RCC 7860 (cell line): ENCODE measurements at places on chromosomes 5 and 9.

DNA sequence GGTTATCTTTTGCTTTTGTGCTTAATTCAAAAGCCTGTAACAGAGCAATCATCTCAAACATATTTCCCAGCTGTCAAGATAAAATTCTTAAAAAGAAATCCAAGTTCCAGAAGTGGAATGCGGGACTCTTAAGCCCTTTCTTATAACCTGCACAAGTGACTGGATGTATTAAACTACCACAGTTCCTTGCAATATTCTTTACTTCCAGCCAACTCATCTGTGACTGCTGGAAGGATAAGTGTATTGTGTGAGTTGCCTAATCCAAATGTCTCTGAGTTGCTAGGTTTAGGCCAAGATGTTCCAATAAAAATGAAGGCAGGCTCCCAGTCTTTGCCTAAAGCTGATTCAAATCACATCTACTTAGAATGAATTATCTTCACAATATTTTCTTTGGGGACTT, 159.2 kb upstream of the SLC24A2 start:
- DNase-seq: no peak

DNA sequence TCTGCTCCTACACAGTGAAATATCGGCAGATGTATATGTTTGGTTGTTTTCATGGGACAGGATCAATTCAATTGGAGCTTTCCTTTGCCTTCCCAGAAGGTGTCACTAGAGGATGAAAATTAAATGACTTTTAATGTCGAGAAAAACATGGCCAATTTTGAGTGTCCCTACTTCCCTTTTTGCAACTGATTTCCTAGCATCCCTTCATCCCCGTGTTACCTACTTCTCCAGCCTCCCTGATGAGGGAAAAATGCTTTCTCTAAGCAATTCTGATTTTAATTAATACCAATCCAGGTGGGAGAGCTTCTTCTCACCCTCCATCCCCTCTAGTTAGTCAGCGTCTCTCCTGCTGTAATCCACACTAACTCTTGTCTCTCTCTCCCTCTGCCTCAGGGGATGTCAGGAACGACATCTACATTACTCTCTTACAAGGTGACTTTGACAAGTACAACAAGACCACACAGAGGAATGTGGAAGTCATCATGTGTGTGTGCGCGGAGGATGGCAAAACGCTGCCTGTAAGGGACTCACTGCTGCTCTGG, 64.9 kb downstream of the DOCK2 start:
- DNase-seq: peak; percentile 39

DNA sequence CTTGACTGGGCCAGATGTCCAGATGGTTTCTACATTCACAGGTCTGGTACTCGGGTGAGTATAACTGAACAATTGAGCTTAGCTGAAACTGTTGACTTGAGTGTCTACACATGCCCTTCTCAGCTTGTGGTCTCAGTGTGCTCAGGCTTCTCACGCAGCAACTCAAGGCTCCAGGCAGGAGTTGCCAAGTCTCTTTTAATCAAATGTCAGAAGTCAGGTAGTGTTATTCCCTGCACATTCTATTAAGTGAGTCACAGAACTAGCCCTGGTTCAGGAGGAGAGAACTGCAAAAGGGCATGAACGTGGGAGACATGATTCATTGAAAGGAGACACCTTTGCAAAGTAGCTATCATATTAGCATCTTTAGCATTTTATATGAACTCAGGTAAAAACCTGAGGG, 199.3 kb upstream of the ACTBL2 start:
- no peak for DNase-seq

GRCh38 chr9:34994900-34995669, 5.5 kb downstream of the DNAJB5 start:
- no peak for DNase-seq

GRCh38 chr5:78234804-78235203, 59.7 kb downstream of the AP3B1 start:
- DNase-seq: no peak

- no peak for DNase-seq
These were observed 660.3 kb downstream of the ISL1 start for GRCh38 chr5:52043543-52043942.

- DNase-seq: no peak
These were observed 874.3 kb upstream of the DMAC1 start for GRCh38 chr9:8673830-8674229.

- DNase-seq: no peak
These were observed 13.6 kb upstream of the SPARC start for GRCh38 chr5:151700296-151700695.

DNA sequence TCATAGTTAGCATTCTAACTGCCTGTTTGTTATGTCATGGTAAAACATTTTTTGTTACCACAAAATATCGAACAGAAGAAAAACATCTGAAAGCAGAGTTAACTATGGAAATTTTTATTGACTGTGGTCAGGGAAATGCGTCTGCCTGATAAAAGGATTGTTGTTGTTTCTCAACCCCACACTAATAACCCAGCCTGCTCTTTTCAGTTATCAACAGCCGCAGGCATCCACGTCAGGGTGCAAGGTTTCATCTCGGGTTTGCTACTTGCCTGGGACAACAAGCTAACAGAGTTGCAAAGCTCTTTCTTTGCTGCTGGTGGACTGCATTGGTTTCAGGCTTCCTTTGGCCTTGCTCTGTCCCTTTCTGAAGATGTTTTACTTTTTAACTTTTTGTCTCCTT, 969.2 kb downstream of the CDH18 start:
- no peak for DNase-seq

- DNase-seq: no peak
These were observed 580.5 kb downstream of the TLE1 start for GRCh38 chr9:81108821-81109220.

GRCh38 chr5:112634166-112634565, 103.5 kb upstream of the APC start:
- no peak for DNase-seq

DNA sequence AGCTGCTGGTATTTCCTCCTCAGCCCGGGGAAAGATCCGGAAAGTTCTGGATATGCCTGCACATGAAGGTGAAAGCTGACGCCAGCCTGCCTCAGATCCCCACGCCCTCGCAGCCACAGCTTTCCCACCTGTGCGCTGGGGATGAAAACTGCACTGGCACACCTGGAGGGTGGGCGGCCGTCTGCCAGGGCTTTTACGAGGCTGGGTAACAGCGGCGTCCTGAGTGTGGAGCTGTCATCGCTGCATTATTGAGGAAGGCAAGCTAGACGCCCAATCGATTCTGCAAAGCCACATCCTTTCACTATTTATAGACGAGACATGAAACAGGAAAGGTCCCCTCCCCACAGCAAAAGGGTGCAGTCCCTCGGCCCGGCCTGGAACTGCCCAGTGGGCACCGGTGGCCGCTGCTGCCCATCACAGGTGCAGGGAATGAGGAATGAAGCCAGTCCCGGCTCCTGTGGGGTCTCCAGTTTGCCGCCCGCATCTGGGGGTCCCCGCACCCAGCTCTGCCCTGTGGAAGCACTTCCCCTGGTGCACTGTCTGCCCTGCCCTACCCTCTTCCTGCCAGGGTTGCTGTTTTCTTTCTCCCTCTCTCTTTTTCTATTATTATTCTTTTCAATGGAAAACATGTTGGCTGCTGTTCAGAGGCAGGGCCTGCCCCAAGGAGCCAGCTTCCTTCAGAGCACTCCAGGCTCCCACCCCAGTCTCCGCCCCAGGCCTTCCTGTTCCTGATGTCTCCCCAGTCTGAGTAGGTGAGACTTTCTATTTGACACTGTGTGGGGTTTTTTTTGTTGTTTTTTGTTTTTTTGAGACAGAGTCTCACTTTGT, 7.0 kb downstream of the NOTCH1 start:
- DNase-seq: no peak

GRCh38 chr5:32165597-32165996, 8.5 kb downstream of the GOLPH3 start:
- DNase-seq: no peak
